ENCODE measurements at places on chromosomes 4 and X.

GRCh38 chr4:38322714-38323113, 341.3 kb upstream of the KLF3 start:
- no peak for DNase-seq

GRCh38 chr4:139841464-139842195, 176.0 kb downstream of the MGST2 start:
- DNase-seq, result no peak

GRCh38 chr4:55866973-55867574, 13.6 kb downstream of the EXOC1 start:
- no peak for DNase-seq

- DNase-seq, result no peak
These were observed 81.7 kb upstream of the STOX2 start for GRCh38 chr4:183823434-183823833.

DNA sequence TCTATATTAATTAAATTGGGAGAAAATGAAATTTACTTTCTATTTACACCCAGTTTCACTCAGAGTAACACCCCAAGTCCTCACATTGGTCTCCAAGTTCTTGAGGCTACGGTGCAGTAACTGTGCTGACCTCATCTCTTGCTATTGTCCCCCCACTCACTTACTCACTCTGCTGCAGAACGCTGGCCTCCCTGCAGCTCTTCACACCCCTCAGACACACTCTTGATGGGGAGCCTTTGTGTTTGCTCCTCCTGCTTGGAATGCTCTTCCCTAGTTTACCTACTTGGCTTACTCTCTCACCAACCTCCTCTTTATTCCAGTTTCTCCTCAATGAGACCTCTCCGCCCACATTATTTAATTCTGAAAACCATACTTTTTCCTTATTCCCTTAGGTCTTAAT, 22.2 kb upstream of the SPARCL1 start:
- no peak for DNase-seq

GRCh38 chr4:164410401-164410800, 343.5 kb upstream of the SMIM31 start:
- DNase-seq, result no peak

- no peak for DNase-seq
These were observed 20.0 kb downstream of the EMCN start for GRCh38 chr4:100497791-100498190.

DNA sequence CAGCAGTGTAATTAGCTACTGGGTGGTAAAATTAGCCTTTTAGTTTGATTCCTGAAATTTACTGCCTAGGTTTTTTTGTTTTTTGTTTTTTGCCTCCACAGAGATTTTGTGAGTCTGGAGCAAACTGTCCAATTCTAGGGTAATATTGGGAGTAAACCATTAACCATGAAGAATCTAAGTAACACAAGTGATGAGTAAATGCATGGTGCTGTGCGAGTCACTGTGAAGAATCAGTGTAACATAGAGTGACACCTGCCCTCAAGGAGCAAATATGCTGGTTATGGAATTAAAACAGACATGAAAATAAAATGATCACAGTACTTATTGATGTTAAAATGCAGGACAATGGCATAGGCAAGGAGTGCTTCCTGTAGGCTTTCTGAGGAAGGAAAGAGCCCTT, 60.1 kb downstream of the LRP2BP start:
- no peak for DNase-seq

GRCh38 chr4:113524096-113524495, 237.4 kb downstream of the CAMK2D start:
- DNase-seq, result no peak

GRCh38 chr4:119977076-119977940, 89.3 kb downstream of the MAD2L1 start:
- no peak for DNase-seq

DNA sequence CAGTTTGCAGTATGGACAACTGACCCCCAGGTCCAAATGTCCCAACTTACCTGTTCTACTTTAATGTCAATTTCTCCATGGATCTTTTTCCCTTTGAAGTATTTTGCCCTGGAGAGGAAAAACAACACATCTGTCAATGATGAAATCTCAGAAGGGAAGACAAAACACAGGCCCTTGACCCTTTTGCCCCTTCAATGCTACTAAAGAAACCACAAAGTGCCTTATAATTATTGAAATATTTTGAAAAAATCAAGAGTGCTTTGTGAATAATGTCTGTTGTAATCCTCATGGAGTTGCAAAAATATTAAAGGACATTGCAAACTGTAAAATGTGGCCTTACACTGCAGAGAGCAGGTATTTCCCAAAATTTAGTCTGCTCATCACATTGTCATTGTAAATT, 12.6 kb downstream of the SYN1 start:
- DNase-seq, result no peak

DNA sequence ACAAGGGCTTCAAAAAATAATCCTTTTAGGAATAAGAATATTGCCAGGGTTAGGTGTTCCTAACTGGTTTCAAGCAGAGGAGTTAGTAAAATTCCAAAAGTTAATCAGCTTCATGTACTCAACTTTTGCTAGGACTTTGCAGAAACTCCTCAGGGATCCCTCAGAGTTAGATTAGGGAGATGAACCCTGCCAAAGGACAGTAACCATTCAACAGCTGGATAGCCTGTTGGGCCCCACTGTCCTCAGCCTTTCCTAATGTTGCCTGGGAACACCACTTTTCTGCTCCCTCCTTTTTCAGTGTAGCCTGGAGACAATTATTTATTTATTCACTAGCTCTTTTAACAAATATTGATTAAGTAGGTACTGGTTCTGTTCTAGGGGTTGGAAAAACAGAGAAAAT, 53.8 kb downstream of the NFKB1 start:
- DNase-seq, result no peak

GRCh38 chr4:149113804-149114430, 671.7 kb upstream of the NR3C2 start:
- no peak for DNase-seq

GRCh38 chr4:123913598-123913997, 517.0 kb downstream of the SPRY1 start:
- no peak for DNase-seq

GRCh38 chrX:11363069-11363594, 69.9 kb downstream of the AMELX start:
- no peak for DNase-seq

- no peak for DNase-seq
These were observed 84.9 kb downstream of the BCOR start for GRCh38 chrX:40012868-40013265.

GRCh38 chr4:3335385-3335784, 42.6 kb downstream of the RGS12 start:
- no peak for DNase-seq

DNA sequence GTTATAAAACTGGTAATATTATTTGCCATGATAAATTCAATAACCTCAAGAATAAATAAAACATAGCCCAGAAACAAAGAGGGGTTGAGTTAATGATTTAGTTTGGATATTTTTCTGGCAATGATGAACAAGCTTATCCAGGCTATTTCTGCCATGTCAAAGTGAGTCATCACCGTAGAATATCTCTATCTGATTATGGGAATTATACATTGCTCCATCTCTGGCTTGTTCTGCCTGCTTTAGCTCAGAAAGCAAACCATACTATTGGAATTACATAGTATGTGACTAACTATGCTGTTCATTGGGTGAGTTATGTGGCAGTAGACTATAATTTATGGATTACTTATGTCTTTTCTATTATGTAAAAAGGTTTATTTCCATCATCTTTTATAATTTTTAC, 680.1 kb upstream of the AADAT start:
- DNase-seq, result no peak

Data from left renal cortex interstitium (tissue), 4 donors.